T1000 (cell line): ENCODE measurements at places on chromosomes 13 and 19.

DNA sequence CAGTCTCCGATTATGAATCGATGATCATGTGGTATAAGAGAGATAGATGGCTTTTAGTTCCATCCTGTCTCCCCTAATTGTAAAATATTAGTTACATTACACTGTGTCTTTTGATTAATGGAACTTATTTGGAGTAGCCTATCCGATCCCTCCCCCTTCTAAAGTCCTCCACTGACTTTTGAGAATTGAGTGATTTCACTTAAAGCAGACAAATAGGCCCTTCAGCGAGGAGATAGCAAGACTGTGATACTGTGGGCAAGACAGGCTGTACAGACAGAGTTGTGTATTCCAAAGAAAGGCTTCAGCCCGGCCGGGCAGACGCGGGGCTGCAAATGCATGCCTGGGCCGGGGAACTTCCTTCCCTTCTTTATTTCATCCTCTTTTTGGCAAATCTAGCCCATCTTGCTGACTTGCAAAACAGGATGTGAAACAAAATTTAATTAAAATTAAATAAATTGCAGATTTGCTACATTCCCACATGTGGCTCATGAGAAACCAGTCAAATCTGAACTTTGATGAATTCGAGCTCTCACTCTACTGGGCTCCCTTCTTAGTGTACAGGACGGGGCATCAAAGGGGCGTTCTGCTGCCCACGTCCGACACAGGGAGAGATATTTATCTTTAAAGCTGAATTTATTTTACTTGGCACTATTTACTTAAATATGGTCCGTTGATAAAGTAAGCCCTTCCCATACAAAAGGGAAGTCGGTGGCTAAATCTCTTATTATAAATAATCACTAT is 314.8 kb downstream of the ZNF536 start:
- no peak for DNase-seq

- no peak for DNase-seq
These were observed 1439.4 kb downstream of the UQCRFS1 start for GRCh38 chr19:27773318-27774094.

- DNase-seq = no peak
These were observed 258.9 kb downstream of the PCDH20 start for GRCh38 chr13:61156753-61157152.

- DNase-seq = no peak
These were observed 18.8 kb upstream of the GTF3A start for GRCh38 chr13:27405546-27406134.

GRCh38 chr13:75760131-75761021 is 124.2 kb downstream of the LMO7 start:
- no peak for DNase-seq

DNA sequence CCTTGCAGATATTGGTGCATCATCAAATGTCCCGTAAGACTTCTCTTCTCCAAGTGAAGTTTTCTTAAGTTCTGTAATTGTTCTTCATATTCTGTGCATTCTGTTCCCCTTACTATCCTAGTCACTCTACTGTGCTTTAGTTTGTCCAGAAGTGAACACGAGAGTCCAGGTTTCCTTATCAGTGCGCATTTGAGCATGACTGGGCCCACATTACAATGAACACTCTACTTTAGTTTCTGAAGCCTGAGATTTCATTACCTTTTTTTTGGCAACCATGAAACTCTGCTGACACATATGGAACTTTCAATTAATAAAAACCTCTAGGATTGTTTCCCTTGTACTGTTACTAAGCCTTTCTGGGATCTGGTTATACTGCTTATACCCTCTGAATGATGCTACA is 270.0 kb downstream of the KCNRG start:
- no peak for DNase-seq

DNA sequence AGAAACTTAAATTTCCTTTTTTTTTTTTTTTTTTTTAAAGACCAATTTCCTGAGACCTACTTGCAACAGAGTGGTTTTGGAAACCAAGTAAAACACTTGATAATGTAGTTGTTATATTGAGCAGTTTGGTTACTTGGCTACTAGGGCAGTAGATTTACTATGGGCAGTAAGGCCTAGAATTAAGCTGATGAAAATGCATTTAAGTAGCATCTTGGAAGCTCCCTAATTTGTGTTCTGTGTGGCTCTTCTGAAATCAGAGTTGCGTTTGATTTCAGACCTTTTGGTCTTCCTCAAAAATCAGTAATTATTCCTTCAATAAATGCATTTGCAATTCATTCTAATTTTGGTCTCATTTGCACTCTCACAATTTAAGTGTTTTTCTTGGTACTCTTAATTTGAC is 810 bp downstream of the GPR180 start:
- no peak for DNase-seq

- no peak for DNase-seq
These were observed 11.2 kb upstream of the PDCD2L start for GRCh38 chr19:34393031-34393430.

DNA sequence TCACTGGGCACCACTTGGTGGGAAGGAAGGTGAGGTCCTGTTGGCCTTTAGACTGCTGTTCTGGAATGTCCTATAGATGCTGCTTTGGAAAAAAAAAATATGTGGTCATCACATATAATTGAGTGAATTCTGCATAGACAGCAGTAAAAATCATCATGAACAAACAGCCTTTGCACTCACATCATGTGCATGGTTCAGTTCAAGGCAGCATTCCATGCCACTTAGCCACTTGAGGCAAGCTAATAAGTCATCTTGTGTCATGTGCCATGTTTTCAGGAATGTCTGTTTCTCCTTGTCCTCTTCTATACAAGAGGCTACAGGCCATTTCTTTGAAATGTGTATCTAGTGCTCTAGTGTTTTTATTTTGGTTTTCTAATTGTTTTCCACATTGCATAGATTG is 43.9 kb upstream of the TSC22D1 start:
- no peak for DNase-seq

- DNase-seq = no peak
These were observed 330.8 kb downstream of the DLEU7 start for GRCh38 chr13:50512474-50513299.

GRCh38 chr19:38319421-38320258 is at the start of gene KCNK6:
Gene KCNK6, plus strand, starts transcription at chr19:38319845. Its CDS starts 106 bp downstream, at chr19:38319951.
- no peak for DNase-seq

- no peak for DNase-seq
These were observed 434.2 kb upstream of the PRR20A start for GRCh38 chr13:56706485-56706884.

DNA sequence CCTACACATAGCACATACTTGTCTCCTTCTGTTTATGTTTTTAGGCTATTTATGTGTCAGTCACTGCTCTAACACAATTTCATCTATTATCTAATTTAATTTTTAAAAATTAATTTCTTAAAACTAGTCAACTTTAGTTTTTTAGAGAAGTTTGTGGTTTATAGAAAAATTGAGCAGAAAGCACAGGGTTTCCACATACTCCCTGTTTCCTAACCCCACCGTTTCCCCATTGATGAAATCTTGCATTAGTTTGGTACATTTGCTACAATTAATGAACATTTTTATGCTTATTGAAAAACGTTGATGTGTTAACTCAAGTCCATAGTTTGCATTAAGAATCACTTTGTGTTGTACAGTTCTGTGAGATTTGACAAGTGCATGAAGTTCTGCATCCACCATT is 53.5 kb downstream of the TNFSF13B start:
- no peak for DNase-seq

DNA sequence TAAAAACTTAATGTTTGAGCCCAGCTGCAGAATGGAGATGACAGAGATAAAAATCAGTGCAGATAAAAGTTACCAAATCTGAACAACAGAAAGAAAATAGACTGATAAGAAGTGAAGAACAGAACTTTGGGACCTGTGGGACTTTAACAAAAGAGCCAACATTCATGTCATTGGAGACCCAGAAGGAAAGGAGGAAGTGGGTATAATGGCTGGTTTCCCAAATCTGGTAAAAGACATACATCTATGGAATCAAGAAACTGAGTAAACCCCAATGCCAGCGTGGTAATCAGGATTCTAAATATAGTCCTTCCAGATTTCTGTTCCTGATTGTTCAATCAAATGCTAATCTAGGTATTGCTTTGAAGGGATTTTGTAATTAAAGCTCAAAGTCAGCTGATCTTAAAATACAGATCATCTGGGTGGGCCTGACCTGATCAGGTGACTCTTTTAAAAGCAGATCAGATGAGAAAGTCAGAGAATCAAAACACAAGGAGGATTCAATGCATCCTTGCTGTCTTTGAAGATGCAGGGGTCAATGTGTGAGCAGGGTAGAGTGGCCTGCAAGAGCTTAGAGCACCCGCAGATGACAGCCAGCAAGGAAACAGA is 25.3 kb upstream of the CEACAM20 start:
- no peak for DNase-seq

GRCh38 chr19:18685597-18686190 is 2.2 kb downstream of the CRTC1 start:
- DNase-seq = no peak

DNA sequence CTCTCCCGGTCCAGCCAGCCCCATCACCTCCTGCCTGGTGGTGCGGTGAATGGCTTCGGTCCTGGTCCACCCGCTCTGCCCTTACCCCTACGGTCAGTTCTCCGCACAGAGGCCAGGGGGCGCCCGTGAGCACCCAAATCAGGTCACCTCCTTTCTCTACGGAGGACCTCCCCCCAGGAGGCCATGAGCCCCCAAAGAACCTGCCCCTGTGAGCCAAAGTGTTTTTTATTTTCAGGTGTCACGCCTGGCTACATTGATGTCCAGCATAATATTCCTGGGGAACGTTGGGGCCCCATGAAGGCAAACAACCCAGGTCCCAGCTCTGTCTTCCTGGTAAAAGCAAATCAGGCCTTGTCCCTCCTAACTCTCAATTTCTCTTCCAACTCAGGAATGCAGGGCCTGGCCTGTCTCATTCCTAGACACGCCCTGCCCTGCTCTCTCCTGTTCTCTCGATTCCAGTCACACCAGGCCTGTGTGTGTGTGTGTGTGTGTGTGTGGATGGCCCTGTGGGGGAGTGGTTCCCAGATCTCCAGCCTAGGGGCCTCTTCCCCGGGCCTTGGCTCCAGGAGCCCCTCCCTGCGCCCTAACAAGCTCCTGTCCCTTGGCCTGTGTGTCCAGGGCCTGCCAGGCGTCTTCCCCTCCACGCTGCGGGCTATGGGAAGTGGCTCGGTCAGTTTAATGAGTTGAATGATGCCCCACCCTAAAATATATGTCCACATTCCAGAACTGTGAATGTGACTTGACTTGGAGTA is 9.7 kb upstream of the GIPC1 start:
- DNase-seq = peak; percentile 74

DNA sequence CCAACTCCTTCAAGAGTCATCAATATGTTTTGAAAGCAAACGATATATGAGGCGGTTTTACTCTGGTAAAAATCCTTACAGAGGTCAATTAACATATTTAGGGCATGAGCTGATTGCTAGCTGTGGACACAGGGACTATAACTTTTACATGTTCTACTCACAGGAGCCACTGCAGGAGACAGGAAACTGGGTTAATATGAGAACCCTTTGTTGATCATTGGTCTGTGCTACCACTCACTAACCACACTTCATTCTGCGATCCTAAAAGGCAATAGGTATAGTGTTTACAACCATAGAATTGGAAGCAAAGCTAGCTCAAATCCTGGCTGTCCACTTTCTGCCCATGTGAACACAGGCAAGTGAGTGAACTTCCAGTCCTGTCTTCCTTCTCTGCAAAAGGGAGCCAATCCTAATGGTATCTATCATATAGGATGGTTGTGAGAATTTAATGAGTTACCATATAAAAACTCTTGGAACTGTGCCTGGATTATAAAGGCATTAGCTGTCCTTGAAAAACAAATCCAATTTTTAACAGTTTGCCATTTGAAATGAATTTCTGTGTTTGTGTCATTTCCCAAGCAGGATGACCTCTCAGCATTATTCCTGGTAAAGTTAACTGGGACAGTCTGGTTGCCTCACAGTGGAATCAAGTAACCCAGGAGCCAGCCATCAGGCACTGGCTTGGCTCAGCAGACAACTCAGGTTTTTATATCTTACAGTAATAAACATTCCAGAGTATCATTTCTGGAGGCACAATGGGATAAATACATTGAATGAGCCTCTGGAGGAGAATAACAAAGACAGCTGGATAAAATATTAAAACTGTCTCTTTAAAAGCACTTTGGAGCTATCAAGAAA is 29.8 kb upstream of the RAP2A start:
- DNase-seq = no peak

GRCh38 chr19:45348367-45349125 is 8.0 kb downstream of the KLC3 start:
- no peak for DNase-seq

DNA sequence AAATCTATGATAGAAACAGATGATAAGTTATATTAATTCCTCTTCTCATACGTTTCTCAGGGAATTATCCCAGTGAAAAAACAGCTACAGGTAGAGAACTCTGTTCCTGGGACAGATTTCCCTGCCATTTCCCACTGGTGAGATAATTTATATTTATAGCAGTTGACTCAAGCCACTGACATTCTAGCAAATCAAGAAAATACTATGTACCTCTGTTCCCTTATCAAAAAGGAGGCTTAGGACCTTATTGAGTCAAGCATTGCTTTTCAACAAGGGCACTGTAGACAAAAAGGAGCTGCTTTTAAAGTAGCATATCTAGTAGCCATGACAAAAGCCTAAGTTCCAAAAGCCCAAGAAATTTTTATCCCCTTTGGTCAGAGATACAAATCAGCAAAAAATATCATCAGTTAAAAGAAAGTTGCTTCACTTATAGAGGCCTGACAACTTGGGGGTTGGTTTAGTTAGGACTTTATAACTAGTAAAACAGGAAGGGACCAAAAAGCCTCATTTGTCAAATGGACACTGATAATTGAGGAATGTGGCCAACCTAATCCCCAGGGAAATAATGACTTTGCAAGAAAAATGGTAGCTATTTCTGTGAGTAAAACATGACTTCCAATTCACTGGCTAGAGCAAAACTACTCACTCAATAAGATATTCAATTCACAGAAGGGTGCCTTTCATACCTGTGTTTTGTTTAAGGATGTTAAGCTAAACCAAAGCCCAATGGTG is 652.5 kb downstream of the SLITRK1 start:
- DNase-seq = no peak

- no peak for DNase-seq
These were observed 6.9 kb downstream of the NPHS1 start for GRCh38 chr19:35845215-35846037.

- no peak for DNase-seq
These were observed 787 bp downstream of the ZNF580 start for GRCh38 chr19:55641426-55642152.
